Mucosa of descending colon (tissue), 3 donors: ENCODE measurements at places on chromosomes 4 and X. TPM values are rescaled to one million over a fixed set of nuclear protein-coding genes. Genes with fewer than 3 reads are reported as not detected.
A peak's percentile ranks its signal among the peaks of the same experiment; 100 is the strongest.

DNA sequence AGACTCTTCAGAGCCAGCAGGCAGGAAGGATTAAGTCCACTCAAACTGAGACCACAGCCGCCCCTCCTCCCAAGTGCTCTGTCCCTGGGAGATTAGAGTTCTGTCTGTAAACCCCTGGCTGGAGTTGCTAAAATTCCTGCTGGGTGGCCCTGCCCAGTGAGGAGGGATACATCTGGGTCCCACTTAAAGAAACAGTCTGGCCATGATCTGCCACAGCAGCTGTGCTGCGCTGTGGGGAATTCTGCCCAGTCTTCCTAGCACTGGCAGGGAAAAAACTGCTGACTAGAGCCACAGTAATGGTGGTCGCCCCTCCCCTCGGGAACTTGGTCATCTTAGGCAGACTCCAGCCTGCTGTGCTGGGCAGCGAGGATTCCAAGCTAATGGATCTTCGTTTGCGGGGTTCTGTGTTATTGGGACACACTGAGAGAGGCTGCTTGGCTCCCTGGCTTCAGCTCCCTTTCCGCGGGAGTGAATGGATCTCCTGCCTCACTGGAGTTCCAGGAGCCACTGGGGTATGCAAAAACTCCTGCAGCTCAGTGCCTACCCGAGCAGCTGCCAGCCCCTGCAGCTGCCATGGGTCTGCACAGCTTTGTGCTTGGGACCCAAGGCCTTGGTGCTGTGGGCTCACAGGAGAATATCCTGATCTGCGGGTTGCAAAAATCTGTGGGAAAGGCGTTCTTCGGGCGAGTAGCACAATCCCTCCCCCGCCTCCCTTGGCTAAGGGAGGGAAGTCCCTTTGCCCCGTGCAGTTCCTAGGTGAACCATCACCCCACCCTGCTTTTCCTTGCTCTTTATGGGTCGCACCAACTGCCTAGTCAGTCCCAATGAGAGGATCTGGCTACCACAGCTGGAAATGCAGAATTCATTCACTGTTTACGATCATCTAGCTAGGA is 15.7 kb downstream of the ZXDB start:
- no peak for DNase-seq

GRCh38 chrX:2351321-2351720 is 149.5 kb downstream of the DHRSX start:
- no peak for DNase-seq

DNA sequence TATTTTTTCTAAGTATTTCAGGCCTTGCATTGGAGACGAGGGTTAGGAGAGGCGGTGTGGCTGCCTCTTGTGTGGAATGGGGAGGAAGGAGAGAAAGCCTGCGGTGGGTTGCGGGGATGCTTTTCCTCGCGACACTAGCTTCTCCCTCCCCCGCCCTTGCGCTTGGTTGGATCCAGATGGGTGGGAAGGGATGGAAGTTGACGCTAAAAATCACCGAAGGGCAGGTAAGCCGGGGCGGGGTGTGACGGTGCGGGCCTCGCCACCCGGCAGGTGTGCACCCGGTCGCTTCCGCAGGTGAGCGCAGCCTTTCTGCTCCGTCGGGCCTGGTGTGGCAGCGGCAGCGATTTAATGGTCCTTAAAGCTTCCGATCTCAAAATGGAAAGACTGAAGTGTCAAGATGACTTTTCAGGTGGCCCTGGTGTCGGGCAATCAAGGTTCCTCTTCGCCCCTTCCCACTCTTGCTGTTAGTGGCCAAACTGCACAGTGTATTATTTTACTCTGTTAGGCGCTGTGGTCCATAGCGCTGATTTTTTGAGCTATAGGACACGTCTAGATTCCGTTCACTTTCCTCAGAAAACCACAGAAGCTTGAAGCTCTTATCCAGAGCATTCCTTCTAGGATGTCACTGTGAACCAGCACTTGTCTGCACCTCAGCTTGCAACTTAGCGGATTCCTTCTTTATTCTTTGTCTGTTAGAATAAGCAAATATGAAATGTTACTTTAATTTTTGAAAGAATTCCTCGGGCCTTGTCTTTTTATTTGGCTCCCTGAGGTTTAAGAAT is 765 bp downstream of the ENOPH1 start:
- DNase-seq = peak; percentile 73

DNA sequence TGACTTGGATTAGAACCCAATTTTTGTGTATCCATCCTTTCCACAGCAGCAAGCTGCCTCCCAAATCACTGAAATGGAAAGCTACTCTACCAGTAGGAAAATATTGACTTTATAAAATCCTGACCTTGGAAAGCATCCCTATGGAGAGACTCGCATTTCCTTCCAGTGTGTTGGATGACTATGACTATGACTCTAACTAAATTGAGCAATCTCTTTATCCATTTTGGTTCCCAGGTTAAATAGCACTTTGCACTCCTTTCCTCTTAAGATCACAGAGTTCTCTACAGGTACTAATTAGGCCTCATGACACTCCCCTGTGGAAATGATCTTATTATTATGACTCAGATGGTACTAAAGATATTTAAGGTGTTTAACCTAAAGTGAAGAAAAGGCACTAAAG is 431.8 kb downstream of the PPARGC1A start:
- DNase-seq = no peak

ARSD gene
- 26.2 TPM for total RNA-seq

DNA sequence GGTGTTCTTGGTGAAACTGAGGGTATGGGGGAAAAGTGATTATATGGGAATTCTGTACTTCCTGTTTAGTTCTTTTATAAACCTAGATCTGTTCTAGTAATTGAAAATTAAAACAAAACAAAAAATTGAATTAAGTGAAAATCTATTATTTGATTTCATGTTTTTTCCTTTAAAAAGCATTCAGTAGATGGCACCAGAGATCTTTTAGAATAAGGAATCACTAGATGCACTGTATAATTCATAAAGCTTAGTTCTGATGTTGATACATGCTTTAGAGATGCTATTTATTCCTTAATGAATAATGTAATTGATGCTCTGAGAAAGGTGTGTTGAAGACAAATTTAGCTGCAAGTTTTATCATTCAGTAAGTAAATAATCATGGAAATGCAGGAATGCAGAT is 87.3 kb downstream of the LCORL start:
- DNase-seq = no peak

PLAC8 gene
- total RNA-seq = 875 TPM

GRCh38 chr4:67204441-67204840 is 340.9 kb downstream of the CENPC start:
- no peak for DNase-seq

DNA sequence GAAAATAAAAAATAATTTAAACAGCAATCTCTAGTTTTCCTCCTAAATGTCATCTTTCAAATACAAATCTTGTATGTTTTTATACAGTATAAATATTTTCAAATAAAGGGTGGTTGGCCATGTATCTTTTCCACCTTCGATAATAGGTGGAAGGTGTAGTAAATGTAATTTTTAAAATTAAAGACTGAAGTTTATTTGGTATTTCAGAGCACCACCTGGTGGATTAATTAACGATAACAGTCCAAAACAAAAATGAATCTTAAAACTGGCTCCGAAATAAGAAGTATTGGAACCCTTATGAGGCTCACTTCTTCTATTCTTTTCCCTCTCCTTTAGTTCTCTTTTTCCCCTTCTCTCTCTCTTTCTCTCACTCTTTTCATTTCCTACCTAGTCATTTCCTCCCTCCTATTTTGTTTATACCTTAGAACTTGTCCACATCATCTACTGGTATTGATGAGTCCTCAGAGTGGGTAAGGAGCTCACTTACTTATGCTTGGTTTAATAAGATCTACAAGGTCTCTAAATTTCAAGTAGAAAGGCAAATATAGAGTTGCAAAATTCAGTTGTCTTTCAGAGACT is 82.9 kb upstream of the EXOC1L start:
- DNase-seq = no peak

FGFBP2 gene
- not detected for total RNA-seq

GRCh38 chrX:133794126-133794525 is 191.3 kb downstream of the GPC3 start:
- DNase-seq = no peak

DNA sequence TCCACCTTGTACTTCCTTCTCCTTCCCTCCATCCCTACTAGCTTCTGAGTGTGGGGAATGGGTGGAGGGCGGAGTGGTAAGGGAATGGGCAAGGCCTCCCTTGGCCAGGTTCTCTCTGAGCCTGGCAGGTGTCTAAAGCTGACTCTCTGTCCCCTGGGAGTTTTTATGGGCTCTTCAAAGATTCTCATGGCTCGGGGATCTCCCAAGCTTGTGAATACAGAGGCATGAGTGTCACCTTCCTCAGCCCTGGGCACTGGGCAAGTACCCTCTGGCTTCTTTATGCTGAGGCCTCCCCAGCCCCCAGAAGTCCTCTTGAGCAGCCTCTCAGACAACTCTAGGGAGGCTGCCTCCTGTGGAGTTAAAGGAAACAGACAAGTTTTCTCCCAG is 32.5 kb upstream of the DDX3X start:
- no peak for DNase-seq

PAQR3 gene
- total RNA-seq = 14.9 TPM

ATOH1 gene
- 43.9 TPM for total RNA-seq

RTL5 gene
- 13.5 TPM for total RNA-seq

DNA sequence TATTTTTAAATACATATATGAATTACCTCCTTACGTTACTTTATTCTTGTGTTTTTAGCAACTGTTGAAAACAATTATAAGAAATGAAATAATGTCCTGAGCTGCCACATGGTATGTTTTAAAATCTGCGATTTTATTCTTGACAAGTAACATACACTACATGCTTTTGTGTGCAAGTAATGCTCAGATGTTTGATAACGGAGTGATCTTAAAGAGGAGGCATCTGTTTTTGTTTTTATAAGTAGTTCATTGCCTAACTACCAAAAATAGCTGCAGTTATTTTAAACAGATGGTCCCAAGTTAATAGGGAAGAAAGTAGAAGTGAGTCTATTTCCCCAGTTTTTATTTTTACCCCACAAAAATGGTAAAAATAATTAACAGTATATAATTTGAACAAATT is 55.2 kb downstream of the GAB1 start:
- DNase-seq = no peak

DNA sequence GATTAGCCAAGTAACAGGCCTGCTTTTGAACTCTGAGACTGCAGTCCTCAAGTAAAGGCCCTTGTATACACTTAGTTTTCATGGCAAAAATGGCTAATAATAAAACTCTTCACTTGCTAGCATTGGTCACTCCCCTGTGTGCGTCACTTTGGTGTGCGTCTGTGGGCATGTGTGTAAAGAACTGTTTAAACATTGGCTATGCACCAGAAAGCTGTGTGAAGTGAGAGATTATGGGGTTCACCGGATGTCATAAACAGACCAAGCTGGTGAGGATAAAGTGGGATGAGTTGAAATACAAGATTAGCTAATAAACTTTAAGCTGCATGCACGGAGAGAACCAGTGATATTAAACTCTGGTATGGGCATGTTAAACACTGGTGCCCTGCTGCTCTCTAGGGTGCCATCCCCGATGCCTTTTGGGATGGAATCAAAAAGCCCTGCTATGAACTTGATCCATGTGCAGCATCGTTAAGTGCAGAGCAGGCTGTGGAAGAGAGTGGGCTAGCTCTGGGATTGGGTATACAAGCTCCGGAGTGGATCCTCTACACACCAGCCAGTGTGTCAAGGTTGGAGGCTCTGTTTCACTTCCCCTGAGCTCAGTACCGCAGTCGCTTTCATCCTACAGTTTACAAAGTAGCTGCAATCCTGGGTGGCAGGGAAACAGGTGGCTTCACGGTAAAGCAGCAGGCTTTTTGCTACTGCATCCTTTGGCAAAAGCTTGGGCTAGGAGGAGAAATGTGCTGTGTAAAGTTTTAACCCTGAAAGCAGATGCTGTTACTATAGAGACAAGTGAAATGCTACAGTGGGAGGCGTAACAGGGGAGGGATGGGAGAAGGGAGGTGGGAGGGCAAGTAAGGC is 108.3 kb upstream of the SLC4A4 start:
- no peak for DNase-seq

DNA sequence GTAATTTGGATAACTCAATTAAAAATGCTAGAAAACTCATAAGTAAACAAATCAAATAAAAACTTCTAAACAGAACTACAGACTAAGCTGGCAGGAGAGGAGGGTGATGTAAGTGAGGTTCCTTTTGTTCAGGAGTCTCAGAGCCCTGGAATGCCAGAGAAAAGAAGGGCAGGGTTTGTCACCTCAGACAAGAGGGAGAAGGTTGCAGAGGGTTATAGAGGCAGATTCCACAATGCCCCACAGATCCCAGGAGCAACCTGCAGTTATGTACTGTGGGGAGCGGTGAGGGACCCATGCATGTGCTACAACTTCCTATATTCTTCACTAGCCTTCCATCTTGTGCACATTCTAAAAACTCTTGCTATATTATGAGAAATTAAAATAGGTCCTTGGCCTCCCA is 129.7 kb downstream of the CFAP299 start:
- no peak for DNase-seq

SRPK3 gene
- total RNA-seq = 0.55 TPM

DNA sequence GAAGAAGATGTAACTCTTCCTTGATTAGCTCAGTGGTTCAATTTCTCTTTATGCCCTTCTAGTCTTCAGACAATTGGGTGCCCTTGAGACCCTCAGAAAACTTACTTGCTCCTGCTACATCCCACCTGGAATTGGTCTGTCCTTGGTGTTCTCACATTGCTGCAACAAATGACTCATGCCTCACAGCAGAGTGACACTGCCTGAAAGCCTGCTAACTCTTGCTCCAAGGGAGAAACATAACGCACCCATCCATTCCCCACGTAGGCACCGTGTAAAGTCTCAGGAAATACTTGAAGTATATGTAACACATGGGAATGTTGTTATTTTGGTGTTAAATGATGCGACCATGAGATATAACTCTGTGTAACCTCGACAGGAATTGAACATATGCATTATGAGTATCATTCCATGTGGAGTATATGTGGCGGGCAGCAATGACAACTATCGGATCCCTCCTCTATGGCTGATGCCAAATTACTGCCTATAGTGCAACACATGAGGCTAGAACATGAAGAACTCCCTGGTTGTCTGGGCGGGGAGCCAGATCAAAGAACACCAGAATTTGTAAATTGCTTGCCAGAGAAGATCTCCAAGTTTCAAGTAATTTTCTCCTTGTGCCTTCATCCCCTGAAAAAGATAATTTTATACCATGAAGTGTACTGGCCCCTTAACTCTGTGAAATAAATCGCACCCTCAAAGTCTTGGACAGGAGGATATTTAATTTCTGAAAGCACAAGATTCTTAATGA is 231.3 kb upstream of the STK26 start:
- no peak for DNase-seq

- no peak for DNase-seq
These were observed 5.2 kb downstream of the APLN start for GRCh38 chrX:129649268-129650182.

SMIM10L2A gene
- 0.58 TPM for total RNA-seq

DNA sequence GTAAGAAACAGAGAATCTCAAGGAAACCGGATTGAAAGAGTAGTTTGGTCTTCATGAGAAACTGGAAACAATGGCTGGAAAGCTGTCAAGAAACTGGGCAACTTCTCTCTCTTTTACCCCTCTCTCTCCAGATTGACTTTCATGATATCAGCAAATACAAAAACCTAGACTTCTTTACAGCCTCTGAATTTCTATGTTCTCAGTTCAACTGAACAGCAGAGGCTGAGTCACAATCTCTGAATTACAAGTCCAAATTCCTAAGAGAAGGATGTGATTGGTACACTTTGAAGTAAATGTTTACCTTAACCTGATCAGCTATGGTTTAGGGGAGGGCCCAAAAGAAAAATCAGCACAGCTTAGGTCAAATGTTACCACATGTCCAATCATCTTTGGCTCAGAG is 974.9 kb downstream of the RPA4 start:
- DNase-seq = no peak

CHST7 gene
- 1.4 TPM for total RNA-seq
